Natural killer cell treated with Interleukin-12 subunit alpha and Interleukin-12 subunit beta and Interleukin-15 and Interleukin-18, amount 100 ng/mL, for 72 hours (primary cell): ENCODE measurements at places on chromosomes 12 and 14. TPM values are rescaled to one million over a fixed set of nuclear protein-coding genes. Genes with fewer than 3 reads are reported as not detected.

The OVCH1 gene
- total RNA-seq = not detected

The ST8SIA1 gene
- 0.81 TPM for total RNA-seq

The EP400 gene
- total RNA-seq = 53.5 TPM

The TAS2R8 gene
- total RNA-seq = not detected

GRCh38 chr12:53952871-53953734 lies 1.6 kb upstream of the HOXC12 start:
- peak overlapping the region; percentile 32 for H3K4me3 ChIP-seq
- H3K4me1 ChIP-seq = peaks cover 23% of the 10 kb centered on the region
- H3K27me3 ChIP-seq = peaks cover 64% of the 10 kb centered on the region

DNA sequence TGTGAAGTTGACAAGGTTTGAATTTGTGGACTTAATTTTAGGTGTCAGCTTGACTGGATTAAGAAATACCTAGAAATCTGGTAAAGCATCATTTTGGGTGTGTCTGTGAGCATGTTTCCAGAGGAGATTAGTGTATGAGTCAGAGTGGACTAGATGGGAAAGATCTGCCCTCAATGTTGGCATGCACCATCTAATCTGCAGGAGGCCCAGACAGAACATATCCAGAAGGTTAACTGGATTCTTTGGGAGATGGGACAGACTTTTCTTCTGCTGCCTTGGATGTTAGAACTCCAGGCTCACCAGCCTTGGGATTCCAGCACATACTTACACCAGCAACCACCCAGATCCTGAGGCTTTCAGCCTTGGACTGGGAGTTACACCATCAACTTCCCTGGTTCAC lies 14.1 kb downstream of the SGPP1 start:
- peaks cover 25% of the 10 kb centered on the region for H3K36me3 ChIP-seq
- H3K27me3 ChIP-seq = no peaks in the 10 kb centered on the region
- no peak overlapping the region for H3K4me3 ChIP-seq
- peaks cover 19% of the 10 kb centered on the region for H3K4me1 ChIP-seq
- DNase-seq = no peak

- H3K27ac ChIP-seq = no peak overlapping the region
- no peak overlapping the region for H3K4me3 ChIP-seq
- DNase-seq = no peak
- H3K36me3 ChIP-seq = no peaks in the 10 kb centered on the region
- H3K4me1 ChIP-seq = no peaks in the 10 kb centered on the region
These were observed 16.0 kb downstream of the MEG3 start for GRCh38 chr14:100841761-100842403.

GRCh38 chr12:121438905-121439304 lies 39.0 kb downstream of the RNF34 start:
- H3K4me1 ChIP-seq = peaks cover 2% of the 10 kb centered on the region
- DNase-seq = no peak
- H3K4me3 ChIP-seq = no peak overlapping the region
- H3K36me3 ChIP-seq = peaks cover 11% of the 10 kb centered on the region
- no peaks in the 10 kb centered on the region for H3K27me3 ChIP-seq
- H3K27ac ChIP-seq = no peak overlapping the region

GRCh38 chr14:104076743-104077142 lies 8.8 kb upstream of the ASPG start:
- no peak overlapping the region for H3K4me3 ChIP-seq
- H3K4me1 ChIP-seq = peaks cover 6% of the 10 kb centered on the region
- H3K27me3 ChIP-seq = peaks cover 6% of the 10 kb centered on the region
- peaks cover 11% of the 10 kb centered on the region for H3K36me3 ChIP-seq

GRCh38 chr14:103127861-103128598 lies 4.8 kb downstream of the TNFAIP2 start:
- peaks cover 5% of the 10 kb centered on the region for H3K27me3 ChIP-seq
- H3K4me1 ChIP-seq = peaks cover 6% of the 10 kb centered on the region
- no peaks in the 10 kb centered on the region for H3K36me3 ChIP-seq
- H3K4me3 ChIP-seq = no peak overlapping the region
- no peak for DNase-seq
- H3K27ac ChIP-seq = no peak overlapping the region

DNA sequence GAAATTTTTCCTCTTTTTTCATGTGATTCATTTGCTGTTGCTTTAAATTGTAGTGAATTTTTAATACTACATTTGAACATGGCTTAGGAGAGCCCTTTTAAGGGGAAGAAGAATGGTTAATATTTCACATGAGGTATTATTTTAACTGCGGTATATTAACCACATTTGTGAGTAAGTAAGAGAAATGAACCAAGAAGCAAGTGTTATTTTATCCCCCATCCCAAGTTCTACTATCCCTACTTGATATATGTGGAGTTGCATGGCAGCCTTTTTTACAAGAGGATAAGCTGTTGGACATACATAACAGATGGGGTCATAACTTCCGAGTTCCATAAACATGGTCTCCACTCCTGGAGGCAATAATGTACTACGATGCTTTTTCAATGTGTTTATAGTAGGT lies 623.3 kb downstream of the LRFN5 start:
- H3K4me3 ChIP-seq = no peak overlapping the region
- H3K36me3 ChIP-seq = no peaks in the 10 kb centered on the region
- no peaks in the 10 kb centered on the region for H3K4me1 ChIP-seq
- no peak overlapping the region for H3K27ac ChIP-seq
- no peaks in the 10 kb centered on the region for H3K27me3 ChIP-seq

DNA sequence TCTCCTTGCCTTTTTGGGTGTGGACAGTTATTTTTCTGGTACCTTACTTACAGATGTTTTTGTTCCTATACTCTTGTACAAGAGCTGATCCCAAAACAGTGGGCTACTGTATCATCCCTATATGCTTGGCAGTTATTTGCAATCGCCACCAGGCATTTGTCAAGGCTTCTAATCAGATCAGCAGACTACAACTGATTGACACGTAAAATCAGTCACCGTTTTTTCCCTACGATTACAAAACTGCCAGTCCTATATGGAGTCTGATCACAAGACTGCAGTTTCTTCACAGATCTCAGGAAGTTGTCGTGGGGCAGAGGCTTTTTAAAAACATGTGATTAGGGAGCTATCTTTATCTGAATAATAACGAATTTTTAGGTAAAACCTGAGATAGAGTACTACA lies 1.3 kb downstream of the LYSET start:
- peaks cover 32% of the 10 kb centered on the region for H3K4me1 ChIP-seq
- H3K27ac ChIP-seq = peak overlapping the region; percentile 20
- no peaks in the 10 kb centered on the region for H3K27me3 ChIP-seq
